ENCODE measurements at places on chromosomes 1 and 21.

DNA sequence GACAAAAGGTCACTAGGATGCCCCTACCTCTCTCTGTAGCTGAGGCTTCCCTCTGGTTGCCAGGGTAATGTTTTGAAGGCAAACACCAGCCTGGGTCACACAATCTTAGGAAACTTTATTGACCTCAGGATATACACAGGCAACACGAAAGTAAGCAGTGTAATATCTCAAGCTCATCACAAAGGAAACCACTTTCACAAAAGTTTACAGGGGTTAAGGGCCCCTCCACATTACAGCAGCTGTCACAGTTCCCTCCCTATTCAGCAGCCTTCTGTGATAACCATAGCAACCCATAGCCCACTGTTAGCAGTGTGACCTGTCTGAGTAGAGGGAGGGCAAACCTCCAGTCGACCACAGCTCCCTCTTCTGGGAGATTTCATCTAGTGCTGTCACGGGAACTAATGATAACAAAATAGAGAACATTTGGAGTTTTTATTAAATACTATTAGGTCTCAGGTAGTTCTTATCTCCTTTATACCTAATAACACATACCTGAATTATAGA lies 149.8 kb downstream of the PTPRC start:
- DNase-seq: no peak

DNA sequence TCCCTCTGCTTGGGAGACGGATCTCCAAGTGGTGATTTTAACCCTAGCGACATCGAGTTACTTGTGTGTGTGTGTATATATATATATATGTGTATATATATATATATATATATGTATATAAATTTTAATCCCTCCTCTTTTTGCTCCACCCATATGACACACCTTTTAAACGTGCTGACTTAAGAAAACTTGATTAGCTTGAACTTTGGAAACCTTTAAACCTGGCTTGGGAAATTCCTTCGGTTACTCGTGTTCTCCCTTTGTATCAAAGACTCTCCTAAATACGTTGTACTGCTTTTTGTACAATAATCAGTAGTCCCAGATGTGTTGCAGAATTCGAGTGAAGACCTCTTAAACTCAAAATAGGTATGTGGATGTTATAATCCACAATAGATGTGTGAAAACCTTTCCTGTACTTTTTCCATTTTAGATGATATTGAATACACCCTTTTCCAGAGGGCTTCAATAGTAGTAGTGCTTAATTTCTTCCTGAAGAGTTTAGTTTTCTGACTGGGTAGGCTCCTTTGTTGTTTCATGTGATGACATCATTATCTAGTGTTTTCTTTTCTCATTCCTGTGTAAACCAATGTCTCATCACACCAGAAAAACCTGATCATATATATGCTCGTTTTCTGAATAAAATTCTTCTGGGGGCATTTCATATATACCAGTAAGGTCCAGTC lies 1.4 kb downstream of the RNF11 start:
- DNase-seq: no peak

- no peak for DNase-seq
These were observed 76.6 kb downstream of the DMRTA2 start for GRCh38 chr1:50346621-50347020.

DNA sequence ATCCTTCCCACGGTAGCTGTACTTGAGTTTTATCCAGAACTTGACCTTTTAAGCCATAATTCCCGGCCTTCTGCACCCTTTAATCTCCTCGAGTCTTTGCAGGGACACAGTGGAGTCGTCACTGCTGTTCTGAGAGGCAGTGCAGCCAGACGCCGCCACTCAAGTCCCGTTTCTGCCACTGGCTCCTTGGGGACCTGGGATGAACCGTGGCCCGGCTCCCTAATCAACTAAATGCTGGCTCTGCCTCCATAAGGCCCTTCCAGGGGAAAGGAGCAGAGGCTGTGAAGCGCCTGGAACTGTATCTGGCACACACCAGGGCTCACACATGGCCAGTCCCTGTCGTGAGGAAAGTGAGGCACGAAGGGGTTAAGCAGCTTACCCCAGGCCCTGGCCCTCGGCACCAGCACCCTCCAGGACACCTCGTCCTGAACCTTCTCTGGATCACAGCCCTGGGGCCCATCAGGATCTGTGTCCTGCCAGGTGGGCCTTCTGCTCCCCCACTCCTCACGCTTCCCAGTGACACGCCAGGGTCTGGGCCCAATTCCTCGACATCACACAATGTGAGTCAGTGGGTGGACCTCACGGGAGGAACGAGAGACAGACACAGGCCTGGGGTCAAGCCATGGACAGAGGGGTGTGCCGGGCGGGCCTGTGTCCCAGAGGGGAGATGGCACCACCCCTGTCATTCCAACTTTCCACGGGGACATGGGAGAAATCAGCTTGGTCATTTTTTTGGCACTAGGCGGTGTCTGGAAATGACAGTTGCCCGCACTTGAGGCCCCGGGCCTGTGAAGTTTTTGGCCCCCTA lies 23.5 kb upstream of the C1orf174 start:
- DNase-seq: no peak

DNA sequence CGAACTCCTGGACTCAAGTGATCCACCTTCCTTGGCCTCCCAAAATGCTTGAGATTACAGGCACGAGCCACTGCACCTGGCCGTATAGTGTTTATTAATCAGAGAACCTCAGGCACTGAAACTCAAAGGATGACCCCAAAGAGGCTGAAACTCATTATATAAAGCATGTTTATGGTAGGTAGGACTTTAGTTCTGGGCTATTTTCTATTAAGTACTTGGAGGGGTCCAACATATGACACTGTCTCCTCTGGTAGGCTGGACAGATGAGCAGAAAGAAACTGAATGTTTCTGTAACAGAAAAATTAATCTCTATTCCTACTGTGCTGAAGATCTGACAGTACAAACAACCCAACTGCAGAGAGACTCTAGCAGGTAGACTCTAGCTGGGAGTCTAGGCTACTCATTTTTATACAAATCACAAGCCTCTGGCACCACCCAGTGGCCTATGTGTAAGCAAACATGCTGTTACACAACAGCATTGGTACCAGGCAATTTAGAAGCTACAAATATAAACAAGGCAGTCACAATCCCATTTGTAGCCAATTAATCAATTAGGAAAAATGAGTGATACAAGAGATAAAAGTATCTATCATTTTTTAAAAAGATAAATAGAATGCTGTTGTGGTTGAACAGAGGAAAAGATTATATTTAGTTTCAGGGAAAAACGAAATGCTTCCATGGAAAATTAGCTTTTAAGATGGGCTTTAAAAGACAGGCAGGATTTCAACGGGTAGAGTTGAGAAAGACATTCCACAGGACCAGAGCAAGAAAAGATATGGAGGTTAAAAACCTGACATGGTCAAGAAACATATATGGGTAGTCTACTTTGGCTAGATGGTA lies 10.4 kb downstream of the DCAF8 start:
- DNase-seq: peak; percentile 53

GRCh38 chr1:209256766-209257350 lies 326.7 kb upstream of the CAMK1G start:
- no peak for DNase-seq

GRCh38 chr21:29449306-29449950 lies 150.7 kb downstream of the BACH1 start:
- DNase-seq: no peak

- no peak for DNase-seq
These were observed 27.9 kb downstream of the LIN9 start for GRCh38 chr1:226281058-226281457.

DNA sequence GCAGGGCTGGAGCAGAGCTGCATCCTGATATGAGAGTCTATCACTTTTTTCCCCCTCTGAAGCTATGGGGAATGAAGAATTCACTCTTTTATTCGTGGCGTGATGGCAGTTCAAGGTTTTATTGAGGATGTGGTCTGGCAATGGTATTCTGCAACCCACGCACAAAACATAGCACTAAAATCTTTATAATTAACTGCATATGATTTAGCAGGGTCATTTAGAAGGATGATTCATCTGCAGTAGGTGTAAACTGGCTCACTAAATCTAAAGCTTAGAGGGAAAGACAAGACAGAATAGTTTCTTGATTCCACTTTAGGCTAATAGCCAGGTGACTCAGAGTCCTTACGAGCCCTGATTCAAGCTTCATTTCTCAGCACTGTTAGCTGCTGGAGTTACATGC lies 25.0 kb upstream of the CHRM3 start:
- no peak for DNase-seq

- no peak for DNase-seq
These were observed 793.2 kb downstream of the PLA2G4A start for GRCh38 chr1:187621951-187622350.

DNA sequence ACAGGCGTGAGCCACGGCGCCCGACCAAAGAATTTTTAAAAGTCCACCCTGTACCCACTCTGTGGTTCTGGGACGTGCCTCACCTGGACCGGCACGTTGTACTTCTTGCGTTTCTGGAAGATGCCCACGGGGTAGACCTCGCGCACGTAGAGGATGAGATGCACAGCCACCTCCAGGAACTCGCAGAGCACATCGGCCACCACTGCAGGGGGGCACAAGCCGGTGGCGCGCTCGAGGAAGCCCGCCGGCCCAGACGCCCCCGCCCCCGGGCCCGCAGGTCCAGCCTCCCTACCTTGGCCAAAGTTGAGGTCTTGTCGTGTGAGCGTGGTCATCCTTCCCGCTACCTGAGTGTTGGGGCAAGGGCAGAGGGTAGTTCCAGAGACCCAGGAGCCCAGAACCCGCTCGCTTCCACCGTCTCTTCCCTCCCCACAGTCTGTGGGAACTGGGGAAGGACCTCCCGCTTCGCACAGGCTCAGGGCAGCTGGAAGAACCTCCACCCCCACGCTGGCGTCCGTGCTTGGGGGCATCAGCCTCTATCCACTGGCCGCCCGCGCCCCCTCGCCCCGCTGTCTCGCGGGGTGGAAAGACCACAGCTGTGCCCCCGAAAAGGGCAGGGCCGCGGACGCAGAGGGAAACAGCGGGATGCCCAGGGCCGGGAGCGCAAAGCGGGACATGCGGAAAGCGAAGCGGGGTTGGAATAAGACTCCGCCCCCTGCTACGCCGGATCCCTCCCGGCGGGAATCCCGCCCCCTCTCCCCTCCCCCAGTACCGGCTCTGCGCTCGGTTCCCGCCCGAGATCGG lies 478 bp downstream of the MAD2L2 start:
- peak; percentile 38 for DNase-seq

DNA sequence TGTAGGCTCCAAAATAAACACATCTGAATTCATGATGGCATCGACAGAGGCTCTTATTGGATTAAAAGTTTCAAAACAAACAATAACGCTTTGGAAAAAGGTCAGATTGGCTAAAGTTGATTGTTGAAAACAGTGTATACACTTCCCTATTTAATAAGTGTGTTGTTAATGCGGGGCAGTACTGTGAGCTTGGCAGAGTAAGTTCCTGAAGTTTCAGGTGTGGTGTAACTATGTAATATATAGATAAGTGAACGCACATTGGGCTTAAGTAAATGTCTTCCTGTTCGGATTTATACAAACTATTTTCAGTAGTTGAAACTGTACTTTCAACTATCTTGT lies 810 bp downstream of the ZBTB37 start:
- DNase-seq: no peak

GRCh38 chr1:232793944-232794343 lies 11.3 kb upstream of the MAP10 start:
- no peak for DNase-seq

DNA sequence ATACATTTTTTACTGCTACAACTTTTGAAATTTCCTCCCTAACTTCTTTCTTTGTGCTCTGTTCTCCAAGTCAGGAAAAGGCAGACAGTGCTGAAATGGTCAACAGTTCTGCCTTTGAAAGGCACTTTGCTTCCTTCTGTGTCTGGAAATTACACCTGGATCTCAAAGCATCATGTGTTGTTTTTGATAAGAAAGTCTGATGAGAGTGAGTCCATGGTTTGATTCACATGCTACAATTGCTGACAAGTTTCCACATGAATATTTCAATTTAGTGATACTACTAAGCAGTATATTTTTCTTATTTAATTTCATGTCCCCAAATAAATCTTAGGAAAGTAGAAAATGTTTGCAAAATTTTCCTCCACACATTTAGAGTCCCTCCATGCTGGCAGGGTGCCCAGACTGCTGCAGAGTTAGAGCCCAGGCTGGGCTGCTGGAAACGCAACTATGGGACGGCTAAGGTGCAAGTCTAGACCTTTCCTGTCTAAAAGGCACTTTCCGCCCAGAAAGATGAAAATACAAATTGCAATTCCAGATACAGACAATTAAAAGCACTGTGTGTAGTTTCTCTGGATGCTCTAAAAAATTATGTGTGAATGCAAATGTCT lies 96.6 kb upstream of the RUNX1 start:
- DNase-seq: no peak

GRCh38 chr1:21313203-21313885 lies 23.1 kb upstream of the ECE1 start:
- no peak for DNase-seq

DNA sequence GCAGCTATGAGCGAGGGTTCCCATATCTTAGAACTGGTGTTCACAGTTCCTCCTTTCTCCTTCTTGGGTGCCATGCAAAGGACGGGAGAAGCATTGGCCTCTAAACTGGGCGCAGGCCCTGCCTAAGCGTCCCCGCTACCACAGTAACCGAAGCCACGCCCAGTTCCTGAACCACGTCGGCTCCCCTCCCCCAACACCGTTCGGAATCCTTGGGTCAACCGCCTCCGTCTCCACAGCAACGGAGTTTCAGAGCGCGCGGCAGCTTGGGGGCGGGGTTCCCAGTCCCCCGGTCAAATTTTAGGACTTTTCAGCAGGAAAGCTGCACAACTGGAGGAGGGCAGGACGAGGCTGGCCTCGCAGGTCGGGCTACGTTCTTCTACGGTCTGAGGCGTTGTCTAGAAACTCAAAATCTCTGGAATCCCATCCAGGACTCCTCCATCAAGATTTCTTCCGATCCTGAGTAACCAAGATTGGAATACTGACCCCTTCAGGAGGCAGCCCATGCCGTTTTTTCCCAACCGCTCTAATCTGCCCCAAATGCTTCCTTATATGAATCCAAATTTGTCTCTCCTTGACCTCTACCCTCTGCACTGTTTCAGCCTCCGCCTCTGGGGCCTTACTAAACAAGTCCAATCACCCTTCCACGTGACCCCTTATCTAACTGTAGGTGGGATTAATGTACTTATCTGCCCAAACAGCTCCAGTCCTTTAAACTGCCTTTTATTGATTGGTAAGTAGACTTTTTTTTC lies at the start of gene SPAG17:
Gene SPAG17, minus strand, starts transcription at position 145 of the 749 bp plus-strand sequence. Its CDS starts 71 bp downstream, at position 74.
- DNase-seq: peak; percentile 8

GRCh38 chr1:9065213-9065751 lies 4.2 kb downstream of the SLC2A5 start:
- DNase-seq: no peak

DNA sequence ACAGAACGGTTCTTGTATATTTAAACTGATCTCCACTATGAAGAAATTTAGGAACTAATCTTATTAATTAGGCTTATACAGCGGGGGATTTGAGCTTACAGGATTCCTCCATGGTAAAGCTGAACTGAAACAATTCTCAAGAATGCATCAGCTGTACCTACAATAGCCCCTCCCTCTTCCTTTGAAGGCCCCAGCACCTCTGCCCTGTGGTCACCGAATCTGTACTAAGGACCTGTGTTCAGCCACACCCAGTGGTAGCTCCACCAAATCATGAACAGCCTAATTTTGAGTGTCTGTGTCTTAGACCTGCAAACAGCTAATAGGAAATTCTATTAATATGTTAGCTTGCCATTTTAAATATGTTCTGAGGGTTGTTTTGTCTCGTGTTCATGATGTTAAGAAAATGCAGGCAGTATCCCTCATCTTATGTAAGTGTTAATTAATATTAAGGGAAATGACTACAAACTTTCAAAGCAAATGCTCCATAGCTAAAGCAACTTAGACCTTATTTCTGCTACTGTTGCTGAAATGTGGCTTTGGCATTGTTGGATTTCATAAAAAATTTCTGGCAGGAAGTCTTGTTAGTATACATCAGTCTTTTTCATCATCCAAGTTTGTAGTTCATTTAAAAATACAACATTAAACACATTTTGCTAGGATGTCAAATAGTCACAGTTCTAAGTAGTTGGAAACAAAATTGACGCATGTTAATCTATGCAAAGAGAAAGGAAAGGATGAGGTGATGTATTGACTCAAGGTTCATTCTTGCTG lies 147.2 kb downstream of the NR5A2 start:
- no peak for DNase-seq
